ENCODE measurements at places on chromosomes 5 and 9. TPM values are rescaled to one million over a fixed set of nuclear protein-coding genes. Genes with fewer than 3 reads are reported as not detected.
A peak's percentile ranks its signal among the peaks of the same experiment; 100 is the strongest.

DRD1 gene
- 0.18 TPM for total RNA-seq

F12 gene
- 1.9 TPM for total RNA-seq

SAXO1 gene
- 0.41 TPM for total RNA-seq

ADAMTS12 gene
- total RNA-seq = 2.5 TPM

TRIM41 gene
- total RNA-seq = 25.1 TPM

DNA sequence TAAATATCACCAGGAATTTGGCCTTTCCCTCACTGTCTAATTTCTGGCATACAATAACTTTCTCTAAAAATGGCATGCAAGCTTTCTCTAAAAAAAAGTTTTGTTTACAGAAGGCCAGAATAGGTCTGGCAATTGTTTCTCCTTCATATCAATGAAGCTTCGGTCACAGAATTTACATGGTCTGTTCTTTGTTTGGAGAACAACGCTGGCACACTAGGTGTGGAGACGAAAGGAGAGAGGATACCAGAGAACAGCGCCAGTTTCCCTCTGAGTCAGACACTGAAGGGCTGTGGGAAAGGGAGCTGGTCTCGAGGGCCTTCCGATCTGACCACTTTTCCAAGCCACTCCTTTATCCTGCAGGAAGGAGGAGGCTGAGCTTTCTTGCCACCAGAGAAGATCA lies 60.1 kb upstream of the ITGA1 start:
- ATAC-seq = peak; percentile 97

DNA sequence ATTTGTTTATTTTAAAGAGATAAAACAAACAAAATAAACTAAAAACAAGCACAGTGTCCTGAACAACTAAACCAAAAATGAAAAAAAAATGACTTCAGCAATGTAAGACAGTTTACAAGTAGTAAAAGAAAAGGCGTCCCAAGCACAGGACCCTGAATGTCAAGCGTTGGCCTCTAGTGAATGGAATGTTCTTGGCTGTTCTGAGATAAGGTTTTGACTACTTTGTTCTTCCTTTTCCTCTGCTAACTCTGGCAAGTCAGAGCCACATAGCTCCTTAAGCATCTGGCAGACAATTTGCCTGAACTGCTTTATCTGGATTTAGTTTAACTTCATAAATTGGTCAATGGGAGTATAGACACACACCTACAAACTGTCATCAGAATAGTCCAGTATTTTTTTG lies 655.2 kb downstream of the ANXA1 start:
- ATAC-seq = no peak

DNA sequence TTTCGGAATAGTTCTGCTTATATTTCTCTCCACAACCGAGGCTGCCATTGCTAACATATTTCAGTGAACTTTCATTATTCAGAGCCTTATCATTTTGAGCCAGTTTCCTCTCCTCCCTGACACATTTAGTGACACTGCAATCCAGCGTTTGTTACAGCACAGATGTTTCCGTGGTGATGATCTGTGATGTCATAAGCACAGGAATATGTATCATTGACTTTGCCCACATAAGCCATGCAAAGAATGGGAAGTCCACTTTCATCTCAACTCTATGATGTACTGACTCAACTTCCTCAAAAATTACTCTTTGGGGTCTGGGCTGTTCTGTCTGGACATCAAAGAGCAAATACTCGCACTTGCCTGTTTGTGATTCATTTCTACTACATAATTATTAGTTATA lies 291.8 kb downstream of the EBF1 start:
- peak; percentile 68 for ATAC-seq

GRCh38 chr9:124771867-124772679 lies 962 bp upstream of the NR6A1 start:
- no peak for ATAC-seq

- ATAC-seq = no peak
These were observed 190.6 kb downstream of the DAB2IP start for GRCh38 chr9:121841771-121842611.

DNA sequence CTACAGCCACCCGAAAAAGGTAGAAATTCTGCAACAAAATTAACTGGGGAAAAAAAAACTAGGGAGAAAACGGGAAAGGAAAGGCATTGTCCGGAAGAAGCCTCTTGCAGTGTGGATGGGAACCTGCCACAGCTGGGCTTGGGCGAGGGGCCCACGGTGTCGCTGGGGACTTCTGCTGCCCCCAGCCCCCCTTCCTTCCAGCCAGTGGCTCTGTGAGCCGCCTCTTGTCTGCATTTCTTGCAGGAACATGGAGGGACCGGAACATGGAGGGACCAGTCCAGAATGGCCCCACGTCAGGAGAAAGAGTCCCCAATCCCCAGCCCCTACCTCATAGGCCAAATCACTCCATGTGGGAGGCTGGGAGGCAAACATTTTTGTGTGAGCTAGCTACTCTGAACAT lies 36.9 kb upstream of the EXOC3 start:
- no peak for ATAC-seq

- no peak for ATAC-seq
These were observed 216.7 kb downstream of the NFIB start for GRCh38 chr9:14097215-14097614.

DNA sequence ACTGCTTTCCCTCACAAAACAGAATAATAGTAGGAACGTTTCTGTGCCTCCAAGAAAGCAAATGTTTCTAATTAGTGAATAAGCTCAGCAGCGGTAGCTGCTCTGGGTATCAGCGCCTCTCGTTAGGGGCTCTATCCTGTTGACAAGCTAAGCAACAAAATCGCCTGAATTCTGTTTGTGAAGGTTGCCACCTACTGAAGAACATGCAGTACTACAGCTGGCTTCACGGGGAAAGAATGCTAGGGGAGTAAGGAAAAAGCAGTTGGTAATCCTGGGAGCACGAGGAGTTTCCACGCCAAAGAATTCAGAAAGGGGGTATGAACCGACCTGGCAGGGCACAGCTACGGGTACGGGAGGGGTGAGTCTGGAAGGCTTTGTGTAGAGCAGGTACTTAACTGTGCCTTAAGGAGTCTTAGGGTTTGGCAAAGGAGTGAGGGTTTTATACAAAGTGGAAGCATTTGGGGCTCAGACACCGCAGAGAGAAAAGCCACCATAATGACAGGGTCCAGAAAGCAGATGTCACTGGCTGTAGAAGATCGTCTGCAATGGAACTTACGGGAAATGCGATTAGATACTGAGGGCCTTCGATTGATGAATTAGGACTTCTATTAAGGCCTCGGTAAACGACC lies 171.7 kb downstream of the TTC39B start:
- ATAC-seq = peak; percentile 70

GRCh38 chr9:112858625-112859147 lies 32.0 kb downstream of the SLC46A2 start:
- no peak for ATAC-seq
